Effector memory CD4-positive, alpha-beta T cell (primary cell): ENCODE measurements at places on chromosomes 5 and 9.

GRCh38 chr9:77038281-77039036 lies 19.0 kb downstream of the FOXB2 start:
- no peak for DNase-seq

- DNase-seq = no peak
These were observed 22.4 kb downstream of the DENND4C start for GRCh38 chr9:19252885-19253219.

- DNase-seq = no peak
These were observed 132.6 kb upstream of the PDE4D start for GRCh38 chr5:60026161-60026560.

GRCh38 chr5:17406423-17406838 lies 91.6 kb upstream of the TAF11L2 start:
- no peak for DNase-seq

DNA sequence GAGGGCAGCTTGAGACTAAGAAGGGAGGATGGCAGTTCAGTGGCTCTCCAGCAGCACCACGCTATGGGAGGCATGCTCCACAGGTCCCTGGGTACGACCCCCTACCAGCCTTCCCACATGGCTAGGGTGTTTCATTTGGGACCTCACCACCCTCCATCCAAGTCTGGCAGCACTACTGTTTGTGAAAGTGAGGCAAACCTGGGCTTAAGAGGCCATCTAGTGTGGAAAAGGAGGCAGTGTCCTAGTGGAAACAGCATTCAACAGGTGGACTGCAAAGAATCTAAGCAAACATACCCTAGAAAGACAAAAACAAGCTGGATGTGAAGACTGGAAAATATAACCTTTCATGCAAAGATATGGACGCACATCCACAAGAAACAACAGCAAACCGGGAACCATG lies 4.8 kb upstream of the C5orf47 start:
- DNase-seq = no peak
